NCI-H1694 (cell line): ENCODE measurements at places on chromosomes 3 and 15.

- no peak for DNase-seq
Measured at GRCh38 chr3:129057249-129057648, 3.3 kb upstream of the GP9 start.

GRCh38 chr3:47475029-47475569 lies 642 bp downstream of the SCAP start:
- no peak for DNase-seq

GRCh38 chr3:143977341-143978262 lies 6.0 kb downstream of the DIPK2A start:
- DNase-seq, result no peak

DNA sequence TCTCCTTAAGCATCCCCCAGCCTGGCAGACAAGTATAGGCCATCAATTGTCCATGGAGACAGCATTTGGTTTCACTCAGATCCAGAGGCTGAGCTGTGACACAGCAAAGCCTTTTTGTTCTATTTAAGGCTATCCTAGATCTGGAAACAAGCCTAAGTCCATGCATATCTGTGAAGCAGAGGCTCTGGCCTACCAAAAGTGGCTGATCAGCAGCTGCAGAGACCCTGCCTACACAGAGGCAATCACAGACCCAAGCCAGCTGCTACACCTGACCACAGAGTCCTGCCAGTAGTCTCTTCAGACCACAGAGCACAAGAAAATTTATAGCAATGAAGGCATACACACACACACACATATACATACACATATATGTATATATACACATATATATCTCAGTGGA lies 501.7 kb upstream of the ARPP21 start:
- no peak for DNase-seq

DNA sequence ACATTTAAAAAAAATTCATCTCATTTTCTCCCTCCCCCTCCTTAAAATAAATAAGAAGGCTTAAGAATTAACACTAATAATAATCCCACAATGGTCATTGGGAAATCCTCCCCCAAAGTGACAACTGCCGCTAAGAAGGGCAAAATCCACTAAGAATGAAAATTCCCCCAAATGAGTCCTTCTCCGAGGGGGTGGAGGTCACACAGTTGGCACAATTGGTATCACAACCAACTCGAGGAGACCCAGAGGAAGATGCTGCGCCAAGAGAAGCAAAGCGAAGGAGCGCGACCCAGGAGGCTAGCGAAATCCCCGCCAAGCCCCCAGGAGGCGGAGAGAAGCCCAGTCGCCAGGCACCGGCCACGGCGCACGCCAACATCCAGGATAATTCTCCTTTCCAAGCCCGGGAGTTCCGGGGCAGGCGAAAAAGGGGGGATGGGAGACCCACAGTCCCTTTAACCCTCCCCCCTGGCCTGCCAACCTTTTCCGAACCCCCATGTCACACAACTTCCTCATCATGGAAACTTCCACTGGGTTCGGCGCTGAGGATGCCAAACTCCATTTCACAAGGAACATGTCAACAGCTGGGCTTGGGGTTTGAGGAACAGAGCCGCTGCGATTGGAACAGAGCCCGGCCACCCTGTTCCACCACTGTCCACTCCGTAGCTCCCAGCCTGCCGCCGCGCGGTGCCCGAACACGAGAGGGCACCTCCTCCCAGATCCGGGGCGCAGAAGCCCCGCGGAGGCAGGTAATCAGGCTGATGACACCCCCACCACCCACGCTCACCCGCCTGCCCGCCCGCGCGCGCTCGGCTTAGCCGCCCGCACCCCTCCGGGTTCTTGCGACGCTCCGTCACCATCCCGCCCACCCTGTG lies 668 bp downstream of the THRB start:
- DNase-seq, result no peak

DNA sequence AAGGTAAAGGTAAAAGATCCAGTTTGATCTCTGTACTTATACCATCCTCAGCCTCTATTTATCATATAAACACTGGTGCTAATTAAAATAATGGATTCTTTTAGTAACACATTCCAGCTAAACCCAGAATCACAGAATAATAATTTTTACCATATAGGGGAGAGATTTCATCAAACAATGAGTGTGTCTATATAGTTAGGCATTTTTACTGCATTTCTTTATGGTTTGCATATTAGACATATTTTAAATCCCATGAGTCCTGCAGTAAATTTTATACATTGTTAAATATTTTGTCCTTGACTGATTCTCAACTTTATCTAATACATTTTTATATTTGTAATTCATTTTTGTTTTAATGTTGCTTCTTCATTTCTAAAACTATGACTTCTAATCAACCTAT lies 323.7 kb upstream of the AGTR1 start:
- no peak for DNase-seq

DNA sequence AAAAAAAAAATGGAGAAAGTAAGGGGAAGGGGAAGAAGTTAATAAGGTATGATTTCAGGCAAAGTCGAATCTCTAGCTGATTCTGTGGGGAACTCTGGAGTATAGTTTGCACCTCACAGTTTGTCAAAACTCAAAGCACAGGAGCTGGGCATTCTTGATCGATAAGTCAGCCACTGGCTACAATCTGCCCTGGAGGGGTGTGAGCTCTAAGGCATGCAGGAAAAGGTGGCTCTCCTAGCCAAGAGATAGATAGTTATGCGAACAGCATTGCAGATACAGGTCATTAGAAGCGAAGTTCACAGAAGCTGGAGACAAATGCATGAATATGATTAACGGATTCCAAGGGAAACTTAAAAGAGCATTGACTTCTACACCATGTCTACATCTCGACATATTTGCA lies 952.6 kb downstream of the AGBL1 start:
- no peak for DNase-seq

DNA sequence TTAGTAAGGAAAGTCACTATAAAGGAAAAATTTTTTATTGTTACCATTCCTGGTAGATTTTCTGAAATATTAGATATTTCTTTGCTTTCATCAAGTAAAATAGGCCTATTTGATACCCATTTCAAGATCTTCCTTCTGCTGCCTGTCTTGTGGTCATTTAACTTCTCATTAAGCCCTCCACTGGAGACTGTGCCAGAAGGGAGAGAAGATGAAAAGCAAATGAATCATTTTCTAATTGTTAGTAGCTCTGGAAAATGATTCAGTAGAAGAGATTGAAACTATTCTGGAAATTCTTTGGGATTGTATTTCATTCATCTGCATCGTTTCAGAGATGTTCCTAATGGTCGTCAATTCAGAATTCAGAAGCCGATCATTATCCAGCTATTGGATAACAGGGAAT lies 3.2 kb downstream of the KCTD6 start:
- DNase-seq, result no peak

DNA sequence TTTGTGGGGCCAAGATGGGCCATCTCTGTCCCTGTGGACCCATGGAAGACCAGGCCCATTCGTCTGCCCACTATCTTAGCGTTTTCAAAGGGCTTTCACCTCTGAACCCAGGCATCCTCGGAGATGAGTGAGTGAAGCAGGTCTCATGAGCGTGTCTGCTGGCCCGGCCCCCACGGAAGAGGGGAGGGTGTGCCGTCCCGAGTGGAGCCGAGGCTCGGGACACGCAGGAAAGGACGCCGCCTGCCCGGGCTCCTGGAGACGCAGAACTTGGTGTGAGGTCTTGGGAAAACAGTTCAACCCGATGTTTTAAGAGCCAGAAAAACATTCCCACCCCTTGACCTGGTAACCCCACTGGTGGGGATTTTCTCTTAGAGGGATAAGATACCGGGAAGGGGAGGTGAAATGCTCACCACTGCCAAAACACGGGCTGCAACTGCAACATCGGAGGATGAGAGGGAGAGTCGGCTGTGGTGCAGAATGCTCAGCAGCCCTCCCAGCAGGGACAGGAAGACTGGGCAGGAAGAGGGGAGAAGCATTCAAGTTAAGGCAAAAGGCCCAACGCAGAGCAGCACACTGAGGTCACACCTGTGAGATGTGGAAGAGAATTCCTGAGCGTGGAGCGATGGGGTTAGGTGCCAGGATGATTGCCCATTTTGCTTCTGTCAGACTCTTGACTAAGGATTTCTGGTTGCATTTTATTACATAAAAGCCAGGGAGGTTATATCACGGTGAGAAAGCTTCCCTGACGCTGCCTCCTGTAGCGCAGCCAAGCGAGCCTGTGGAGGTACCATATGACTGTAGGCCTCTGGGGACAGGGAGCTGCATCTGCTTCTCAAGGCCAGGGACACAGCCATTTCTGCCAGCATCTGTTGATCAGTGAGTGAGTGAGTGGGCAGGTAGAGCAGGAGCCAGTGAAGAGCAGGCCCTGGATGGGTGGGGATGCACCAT lies 14.1 kb upstream of the STAB1 start:
- no peak for DNase-seq

DNA sequence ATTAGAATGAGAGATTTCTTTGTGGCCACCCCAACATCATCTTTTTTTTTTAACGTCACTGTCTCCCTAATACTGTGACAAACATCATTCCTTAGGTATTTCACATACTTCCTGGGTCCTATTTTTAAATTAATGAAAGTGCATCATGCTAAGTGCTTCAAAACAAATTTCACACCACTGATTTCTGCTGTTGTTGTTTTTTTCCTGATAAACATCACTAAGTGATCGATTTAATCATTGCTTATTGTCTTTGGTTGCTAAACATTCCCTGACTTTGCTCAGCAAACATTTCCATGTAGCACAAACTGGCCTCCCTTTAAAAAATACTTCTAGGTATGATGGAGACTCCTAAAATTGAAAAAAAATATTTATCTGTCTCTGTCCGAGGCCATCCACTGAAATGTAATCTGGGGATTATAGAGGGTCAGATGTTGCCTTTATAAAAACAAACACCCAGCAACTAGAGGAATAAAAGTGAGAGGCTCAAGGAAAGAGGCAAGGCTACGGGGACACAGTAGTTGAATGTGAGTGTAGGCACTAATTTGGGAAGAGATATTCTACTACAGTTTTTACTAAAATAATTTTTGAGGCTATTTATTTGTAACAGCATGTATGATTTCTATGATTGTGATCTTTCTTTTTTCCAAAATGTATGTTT lies 20.5 kb upstream of the LMOD3 start:
- no peak for DNase-seq

DNA sequence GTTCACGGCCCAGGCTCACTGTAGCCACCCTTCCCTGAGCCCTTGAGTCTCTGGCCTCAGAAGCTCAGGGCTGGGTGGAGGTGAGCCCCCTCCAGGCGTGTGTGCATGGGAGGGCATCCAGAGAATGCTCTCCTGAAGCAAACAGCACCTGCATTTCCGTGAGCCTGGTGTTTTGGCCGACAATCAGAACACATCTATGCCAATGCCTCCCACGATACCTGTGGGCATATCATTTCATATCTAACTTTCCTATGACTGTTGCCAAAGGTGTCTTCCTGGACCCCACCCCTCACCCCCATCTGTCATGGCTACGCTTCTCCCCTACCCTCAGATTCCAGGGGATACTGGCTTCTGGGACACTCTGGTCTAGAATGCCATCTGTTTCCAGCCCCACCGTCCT lies 53.3 kb upstream of the RAB6B start:
- DNase-seq, result no peak

DNA sequence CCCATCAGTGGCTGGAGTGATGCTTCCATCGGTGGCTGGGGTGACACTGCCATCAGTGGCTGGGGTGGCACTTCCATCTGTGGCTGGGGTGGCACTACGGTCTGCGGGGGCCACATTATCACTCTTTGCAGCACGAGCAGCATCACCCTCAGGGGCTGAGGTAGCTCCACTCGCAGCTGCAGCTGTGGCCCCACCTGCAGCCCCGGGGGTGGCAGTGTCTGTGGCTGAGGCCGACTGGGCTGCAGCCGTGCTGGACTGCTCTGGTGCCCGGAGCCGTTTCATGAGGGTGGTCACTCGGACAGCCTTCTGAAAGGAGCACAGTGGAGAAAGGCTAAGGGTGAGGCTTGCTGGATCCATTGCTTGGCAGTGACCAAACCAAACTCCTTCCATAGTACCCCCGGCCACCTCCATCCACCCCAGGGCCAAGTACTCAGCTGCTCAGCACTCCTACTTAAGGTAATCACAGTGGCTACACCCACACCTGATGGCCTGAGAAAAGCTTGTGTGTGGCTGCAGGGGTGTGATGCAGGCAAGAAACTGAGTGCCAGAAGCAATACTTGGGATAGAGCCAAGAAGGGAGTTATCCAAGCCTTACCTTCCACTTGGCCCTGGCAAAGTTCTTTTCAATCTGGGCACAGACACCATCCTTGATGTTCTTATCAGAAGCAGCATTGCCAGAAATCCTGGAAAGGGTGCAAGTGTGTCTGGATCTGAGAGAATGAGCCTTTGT lies 3.4 kb upstream of the TRAIP start:
- DNase-seq, result no peak

- DNase-seq, result no peak
Measured at GRCh38 chr15:53875139-53875538, 103.1 kb upstream of the UNC13C start.

GRCh38 chr15:71484080-71484479 lies 326.3 kb upstream of the NR2E3 start:
- DNase-seq, result no peak

GRCh38 chr3:150783920-150784746 lies 21.2 kb upstream of the SIAH2 start:
- no peak for DNase-seq

DNA sequence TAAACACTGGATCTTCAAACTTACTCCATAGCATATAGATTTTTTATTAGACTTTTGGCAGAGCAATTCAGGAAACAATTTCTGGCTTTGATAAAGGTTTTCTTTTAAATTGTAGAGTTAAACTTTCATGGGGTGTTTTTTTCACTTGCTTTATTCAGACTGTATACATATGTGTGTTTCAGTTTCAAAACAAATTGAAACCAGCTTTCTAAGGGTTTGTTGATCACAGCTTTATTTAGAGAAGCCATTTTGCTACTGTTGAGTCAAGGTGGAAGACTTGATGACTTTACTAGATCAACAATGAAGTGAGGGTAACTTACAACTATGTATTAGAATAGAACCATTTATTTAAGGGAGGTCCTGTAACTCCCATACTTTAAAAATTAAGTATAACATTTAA lies 6.2 kb downstream of the UBE2E1 start:
- no peak for DNase-seq

- DNase-seq, result no peak
Measured at GRCh38 chr3:59046839-59047238, 3.0 kb downstream of the CFAP20DC start.

GRCh38 chr3:135215516-135215915 lies 420.5 kb downstream of the EPHB1 start:
- DNase-seq, result no peak

GRCh38 chr15:86439614-86440013 lies 359.9 kb downstream of the AGBL1 start:
- DNase-seq, result no peak

DNA sequence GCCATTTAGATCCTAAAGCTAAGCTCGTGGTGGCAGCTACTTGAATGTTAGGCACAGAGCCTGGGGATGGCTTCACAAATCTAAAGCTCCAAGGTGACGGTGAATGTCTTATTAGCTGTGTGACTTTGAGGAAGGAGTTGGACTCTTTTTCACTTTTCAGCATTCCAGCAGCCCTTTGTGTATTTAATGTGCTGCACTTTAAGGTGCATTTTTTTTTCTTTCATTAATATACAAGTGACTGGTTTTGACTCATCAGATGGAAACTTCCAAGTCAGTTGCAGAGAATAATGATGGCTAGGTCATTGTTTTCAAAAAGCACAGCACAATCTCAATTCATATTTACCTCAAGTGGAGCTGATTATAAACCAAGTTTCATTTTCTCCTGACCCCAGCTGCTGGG lies 55.8 kb downstream of the TMED3 start:
- DNase-seq, result no peak
